ENCODE measurements at places on chromosomes 3 and 15.

DNA sequence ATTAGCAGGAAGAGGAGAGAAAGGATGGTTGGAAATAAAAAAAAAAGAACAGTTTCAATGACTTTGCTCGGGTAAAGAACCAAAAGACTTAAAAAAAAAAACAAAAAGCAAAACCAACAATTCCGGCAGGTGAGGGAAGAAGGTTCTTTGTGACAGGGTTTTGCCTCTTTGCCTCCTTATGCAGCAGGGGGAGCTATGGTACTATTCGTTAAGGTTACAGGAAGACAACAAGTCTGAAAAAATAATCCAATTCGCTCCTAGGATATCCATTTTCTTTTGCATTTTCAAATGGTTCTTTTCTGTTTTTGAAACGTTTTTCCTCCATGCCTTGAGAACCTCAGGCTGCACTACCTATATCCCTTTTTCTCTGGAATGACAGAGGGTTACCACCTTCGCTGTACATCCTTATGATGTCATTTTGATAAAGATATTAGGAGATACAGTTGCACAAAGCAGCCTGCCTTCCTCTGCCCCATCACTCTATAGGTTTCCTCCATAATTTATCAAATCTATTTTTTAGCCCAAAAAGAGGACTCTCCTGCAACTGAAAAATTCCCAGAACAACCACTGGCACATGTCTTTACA is 55.0 kb downstream of the CFAP20DC start:
- DNase-seq = no peak

DNA sequence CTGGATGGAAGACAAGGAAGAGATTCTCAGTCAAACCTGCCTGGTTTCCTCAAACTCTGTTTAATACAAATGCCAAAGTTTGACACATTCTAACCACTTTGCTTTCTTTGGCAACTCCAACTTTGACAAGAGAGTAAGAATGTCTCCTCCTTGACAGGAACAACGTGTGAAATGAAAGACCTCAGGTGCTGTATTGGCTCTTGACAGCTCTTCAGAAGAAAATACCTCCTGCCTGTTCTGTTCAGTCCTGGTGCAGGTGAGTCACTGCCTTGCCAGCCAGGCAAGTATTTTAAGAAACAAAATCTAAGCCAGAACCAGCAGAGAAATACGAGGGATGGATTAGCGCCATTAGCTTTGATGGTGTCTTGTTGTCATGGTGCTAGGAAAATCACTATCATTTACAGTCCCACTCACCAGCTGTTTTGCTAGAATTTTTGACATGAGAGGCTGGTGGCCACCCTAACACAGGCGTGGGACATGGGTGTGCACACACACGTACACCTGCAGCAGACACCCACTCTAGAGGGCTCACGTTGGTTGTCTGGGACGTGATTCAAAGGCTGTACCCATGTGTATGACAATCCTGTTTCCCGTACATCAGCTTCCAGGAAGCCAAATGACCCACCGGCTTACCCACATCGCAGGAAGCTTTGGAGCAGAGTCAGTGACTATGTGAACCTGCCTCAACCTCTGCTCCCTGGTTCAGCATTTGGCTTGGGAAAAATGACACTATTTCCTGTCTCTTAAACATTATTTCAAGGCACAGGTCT is 60.4 kb downstream of the CCNL1 start:
- DNase-seq = no peak

GRCh38 chr3:56889131-56889530 is 87.4 kb upstream of the ARHGEF3 start:
- no peak for DNase-seq

DNA sequence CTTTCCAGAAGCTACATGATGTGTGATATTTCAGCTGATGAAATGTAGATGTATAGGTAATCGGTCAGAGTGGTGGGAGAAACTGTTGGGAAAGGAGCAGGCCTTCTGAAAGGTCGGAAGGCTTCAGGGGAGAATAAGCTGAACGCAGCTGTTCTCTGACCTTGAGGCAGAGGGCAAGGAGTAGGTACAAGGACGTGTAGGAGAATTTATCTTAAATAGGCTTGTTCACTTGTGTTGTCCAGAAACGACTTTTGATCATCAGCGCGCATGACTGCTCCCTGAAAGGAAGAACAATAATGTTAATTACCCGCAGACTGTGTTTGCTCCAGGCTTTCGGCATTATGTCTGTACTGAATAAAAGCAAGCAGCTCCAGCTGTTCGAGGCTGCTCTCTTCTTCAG is 39.6 kb downstream of the GPR160 start:
- DNase-seq = no peak

DNA sequence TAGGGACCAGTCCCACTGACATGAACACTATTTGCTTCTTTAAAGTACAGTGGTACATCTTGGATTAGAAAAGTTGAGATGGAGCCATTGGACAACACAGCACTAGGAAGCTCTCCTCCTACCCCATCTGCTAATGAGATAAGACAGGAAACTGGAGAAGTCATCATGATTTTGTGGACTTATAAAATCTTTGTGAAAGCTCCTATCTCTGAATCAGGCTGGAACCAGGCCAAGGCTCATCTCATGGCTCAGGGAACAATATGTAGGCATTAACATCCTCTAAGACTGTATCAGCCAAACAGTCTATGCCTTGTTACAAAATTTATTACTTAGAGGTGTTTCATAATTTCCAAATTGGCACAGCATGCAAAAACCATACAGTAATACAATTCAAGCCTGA is 84.1 kb downstream of the BOC start:
- no peak for DNase-seq

DNA sequence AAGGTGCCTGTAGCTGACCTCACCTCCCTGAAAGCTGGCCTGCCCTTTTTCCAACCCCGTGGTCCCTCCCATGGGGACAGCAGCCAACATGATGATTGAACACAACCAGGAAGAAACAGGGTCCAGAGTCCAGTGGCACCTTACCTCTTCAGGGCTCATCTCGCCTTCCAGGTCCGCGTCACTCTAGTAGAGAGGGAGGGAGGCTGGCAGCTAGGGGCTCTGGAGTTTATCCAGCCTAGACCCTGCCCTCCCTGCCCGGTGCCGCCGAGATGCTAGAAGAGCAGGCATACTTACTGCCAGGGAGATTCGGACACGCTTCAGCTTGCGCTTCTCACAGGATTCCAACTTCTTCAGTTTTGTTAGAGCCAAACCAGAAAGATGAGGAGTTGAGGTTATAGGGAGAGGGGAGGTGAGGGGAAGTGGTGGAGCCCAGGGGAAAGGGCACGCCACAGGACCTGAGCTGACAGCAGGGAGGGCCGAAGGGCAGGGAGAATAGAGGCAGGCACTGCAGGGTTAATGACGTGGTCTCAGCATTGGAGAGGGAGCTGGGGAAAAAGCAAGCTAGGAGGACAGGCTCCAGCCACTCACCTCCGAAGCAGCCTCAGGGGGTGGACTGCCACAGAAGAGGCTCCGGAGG is 9.1 kb downstream of the CLCN2 start:
- DNase-seq = no peak

DNA sequence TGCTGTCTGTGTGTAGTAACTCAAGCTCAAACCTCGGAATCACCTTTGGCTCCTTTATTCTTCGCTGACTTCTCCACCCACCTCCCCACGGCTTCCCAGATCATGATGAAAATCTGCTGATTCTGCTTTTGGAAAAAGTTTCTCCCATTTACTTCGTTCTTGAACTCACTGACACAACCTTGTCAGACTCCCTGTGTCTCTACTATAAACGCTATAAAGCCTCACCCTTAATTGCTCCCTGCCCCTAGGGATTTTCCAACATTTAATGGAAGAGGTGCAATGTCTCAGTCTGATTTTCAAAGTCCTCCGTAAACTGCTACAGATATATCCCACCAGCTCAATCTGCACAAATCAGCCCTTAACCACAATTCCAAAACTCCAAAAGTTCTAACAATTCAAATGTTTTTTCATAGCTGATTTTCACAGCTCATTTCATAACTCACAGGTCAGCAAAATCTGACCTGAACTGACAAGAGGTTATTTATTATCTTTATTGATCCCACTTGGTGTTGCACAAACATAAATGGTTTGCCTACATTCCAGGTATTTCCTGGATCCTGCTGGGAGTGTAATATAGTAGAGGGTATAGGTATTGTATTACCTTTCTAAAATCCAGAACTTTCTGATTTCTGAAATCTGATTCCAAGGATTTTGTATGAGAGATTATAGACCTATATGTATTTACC is 129.4 kb downstream of the PLD1 start:
- no peak for DNase-seq

- no peak for DNase-seq
Observed at GRCh38 chr3:142282503-142282902, 57.1 kb upstream of the GK5 start.

GRCh38 chr15:88719654-88720053 is 80.8 kb downstream of the ISG20 start:
- DNase-seq = no peak

DNA sequence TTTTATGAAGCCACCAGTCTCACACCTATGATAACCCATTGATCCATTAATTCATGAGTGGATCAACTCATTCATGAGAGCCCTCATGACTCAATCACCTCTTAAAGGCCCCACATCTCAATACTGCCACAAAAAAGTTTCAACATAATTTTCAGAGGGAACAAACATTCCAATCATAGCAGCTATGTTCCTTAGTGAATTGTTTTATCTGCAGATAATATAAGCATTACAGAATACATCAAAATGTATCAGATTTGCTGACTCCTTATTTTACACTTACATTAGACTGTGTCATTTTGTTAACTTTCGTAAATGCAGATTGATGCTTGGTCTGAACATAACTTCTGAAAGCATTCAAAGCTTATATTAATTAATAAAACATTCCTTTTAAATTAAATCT is 155.3 kb upstream of the MBNL1 start:
- no peak for DNase-seq

All from left ventricle myocardium inferior (tissue), 1 donor.